Activated CD4-positive, alpha-beta T cell treated with anti-CD3 and anti-CD28 coated beads for 36 hours (primary cell): ENCODE measurements at places on chromosomes 1 and 21. TPM values are rescaled to one million over a fixed set of nuclear protein-coding genes. Genes with fewer than 3 reads are reported as not detected.

CYP4X1 gene
- not detected for total RNA-seq

ICOSLG gene
- 2.4 TPM for total RNA-seq

CACNA1S gene
- total RNA-seq: not detected

PTPN7 gene
- 221 TPM for total RNA-seq

ETV3L gene
- not detected for total RNA-seq

DNA sequence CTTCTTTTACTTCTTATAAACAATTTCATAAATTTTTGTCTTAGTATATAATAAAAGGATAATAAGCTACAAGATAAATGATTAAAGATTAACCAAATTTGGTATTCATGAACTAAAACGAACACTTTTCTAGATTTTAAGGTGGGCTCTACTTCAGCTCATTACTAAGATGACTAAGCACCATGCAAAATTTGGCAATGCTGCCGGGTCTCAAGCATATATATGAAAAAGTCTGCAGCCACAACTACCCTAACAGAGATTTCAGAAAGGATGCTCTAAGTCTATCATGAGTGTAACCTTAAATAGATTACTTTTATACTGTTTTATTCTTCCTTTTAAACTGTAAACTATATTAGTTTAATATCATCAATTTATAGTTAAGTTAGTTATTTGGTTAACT lies 47.8 kb downstream of the BRWD1 start:
- DNase-seq: no peak

GRCh38 chr1:6827630-6828165 lies 42.4 kb downstream of the CAMTA1 start:
- no peak for DNase-seq

- DNase-seq: peak; percentile 52
These were observed 14.9 kb downstream of the PDIK1L start for GRCh38 chr1:26126321-26127084.

GRCh38 chr1:9764550-9764949 lies 59.2 kb downstream of the CLSTN1 start:
- no peak for DNase-seq

DNA sequence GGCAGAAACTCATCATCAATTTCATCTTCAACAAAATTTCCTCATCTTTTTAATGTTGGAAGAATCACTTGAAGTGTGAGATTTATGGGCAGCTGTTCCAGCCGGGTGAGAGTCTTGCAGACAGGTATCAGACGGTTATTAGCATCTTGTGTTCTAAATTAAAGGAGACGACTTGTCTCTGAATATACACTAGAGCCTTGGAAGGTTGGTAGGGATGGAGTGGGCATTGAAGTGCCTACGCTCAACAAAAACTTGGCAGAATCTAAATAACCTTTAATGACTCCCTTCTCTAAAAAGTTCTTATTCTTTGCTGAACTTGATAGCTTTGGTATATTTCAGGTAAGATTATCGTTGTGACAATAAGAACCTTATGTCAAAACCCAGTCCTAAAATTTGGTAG lies 111.5 kb upstream of the MAGI3 start:
- DNase-seq: no peak

DNA sequence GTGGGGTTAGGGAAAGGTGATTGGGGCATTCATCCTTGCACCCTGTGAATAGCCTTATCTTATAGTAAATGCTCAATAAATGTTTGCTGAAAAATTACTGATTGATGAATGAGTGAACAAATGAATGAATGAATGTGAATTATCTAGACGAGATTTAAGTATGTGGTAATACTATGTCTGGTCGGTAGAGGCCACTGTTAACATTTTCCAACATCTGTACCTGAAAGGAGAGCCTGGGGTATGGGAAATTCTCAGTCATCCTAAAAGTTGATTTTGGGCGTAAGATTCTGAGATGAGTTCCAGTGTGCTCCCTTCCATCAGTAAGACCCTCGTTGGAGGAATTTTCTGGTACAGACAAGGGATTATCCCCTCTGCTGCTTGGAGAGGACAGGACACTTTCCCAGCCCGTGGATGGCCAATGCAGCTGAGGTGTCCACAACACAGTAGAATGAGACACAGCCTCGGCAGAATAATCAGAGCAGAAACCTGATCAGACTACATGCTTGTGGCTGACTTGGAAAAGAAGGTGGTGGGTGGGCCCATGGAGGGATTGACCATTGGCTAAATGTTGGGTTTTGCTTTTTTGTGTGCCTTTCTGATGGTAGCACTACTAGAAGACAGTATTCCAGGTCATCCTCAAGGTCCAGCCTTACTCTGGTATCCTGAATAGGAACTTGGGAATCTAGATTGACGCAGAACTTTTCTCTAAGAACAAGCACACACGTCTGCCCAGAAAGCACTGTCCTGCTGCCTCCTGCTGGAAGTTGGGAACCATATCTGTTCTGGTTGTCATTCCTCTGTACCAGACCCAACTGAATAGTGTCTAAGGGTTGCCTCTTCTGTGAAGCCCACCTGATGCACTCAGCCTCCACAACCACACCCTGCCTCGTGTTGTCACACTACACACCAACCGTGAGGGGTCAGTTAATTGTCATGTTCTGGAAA lies 262.0 kb downstream of the TNR start:
- DNase-seq: no peak

- DNase-seq: no peak
These were observed 21.6 kb downstream of the GABPA start for GRCh38 chr21:25756190-25756932.

DNA sequence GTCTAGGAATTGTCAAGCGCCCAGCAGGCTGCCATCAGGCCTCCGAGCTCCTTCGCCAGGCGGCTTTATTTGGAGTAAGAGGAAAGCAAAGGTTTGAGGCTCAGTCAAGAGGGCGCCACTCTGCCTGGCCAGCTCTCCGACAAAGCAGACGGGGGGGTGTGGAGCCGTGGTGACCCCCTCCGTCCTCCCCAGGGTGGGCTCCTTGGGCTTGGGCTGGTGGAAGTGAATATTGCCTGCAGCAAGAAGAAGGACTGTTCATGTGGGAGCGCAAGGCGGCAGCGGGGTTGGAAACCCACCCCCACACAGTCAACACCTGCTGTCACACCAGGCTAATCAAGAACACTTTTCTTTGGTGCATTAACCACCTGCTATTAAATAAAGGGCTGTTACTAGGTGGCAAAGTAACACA lies 14.6 kb downstream of the EPHX1 start:
- no peak for DNase-seq

DNA sequence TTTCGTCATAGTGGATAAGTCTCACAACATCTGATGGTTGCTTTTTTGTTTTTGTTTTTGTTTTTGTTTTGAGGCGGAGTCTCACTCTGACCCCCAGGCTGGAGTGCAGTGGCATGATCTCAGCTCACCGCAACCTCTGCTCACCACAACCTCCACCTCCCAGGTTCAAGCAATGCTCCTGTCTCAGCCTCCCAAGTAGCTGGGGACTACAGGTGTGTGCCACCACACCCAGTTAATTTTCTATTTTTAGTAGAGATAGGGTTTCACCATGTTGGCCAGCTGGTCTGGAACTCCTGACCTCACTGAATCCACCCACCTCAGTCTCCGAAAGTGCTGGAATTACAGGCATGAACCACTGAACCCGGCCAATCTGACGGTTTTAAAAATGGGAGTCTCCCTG lies 109.2 kb downstream of the RERE start:
- no peak for DNase-seq

- DNase-seq: no peak
These were observed 32.3 kb downstream of the PTPRC start for GRCh38 chr1:198671136-198671535.

DNA sequence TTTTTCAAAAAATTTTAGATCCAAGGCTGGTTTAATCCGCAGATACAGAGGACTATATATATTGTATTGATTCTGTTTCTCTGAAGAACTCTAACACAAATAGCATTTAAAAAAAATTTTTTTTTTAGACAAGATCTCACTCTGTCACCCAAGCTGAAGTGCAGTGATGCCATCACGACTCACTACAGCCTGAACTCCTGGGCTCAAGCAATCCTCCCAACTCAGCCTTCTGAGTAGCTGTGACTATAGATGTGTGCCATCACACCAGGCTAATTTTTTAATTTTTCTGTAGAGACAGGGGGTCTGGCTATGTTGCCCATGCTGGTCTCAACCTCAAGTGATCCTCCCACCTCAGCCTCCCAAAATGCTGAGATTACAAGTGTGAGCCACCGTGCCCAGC lies 3.0 kb downstream of the ANKRD45 start:
- DNase-seq: no peak

DNA sequence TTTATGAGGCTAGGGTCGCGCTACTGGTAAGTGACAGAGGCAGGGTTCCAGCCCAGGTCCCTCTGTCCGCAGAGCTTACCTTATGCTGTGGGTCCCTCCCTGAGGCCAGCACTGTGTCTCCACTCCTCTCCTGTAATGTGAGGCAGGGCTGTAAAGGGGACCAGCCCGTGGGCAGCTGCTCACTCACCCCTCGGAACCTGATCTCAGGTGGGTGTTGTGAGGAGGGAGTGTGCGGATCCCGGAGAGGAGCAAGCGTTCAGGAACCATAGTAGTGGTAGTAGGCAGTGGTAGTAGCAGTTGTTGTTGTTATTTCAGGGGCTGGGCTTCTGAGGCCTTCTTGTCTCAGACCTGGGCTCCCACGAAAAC lies 1.7 kb downstream of the ZC3H12A start:
- peak; percentile 27 for DNase-seq

DNA sequence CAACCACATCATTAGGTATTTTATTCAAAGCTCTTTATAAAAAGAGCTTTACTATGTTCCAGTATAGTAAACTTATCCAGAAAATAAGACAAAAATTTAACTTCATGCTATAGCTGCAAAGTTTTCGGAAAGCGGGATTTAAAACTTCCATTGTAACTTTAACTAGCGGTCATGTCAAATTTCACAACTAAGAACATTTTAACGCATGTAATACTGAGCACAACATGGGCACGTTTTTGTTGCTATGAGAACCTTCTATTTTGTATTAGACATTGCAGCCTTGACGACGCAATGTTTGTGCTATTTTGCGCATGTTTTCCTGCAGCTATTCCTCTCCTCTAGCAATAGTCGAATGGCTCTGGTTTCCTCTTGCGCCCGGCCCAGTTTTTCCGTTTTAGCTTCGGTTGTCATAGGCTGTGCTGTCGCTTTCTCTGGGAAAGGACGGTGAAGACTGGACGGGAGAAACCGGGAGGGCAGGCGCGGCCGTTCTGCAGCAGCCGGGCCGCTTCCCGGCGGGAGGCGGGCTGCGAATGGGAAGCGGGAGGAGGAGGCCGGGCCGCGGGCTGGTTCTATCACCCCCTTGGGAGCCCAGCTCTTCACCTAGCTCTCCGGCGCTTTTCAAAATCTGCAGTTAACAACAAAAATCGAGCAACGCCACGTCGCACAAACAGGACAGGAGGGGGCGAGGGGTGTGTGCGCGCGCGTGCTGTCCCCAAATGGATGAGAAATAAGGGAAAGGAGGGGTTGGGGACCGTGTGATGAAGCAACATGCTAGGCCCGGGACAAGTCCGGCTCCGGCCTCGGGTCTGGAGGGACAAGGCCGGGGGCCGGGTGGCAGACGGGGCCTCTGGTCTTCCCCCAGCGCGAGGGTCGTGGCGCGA lies 105.3 kb upstream of the HNRNPU start:
- DNase-seq: peak; percentile 75

DNA sequence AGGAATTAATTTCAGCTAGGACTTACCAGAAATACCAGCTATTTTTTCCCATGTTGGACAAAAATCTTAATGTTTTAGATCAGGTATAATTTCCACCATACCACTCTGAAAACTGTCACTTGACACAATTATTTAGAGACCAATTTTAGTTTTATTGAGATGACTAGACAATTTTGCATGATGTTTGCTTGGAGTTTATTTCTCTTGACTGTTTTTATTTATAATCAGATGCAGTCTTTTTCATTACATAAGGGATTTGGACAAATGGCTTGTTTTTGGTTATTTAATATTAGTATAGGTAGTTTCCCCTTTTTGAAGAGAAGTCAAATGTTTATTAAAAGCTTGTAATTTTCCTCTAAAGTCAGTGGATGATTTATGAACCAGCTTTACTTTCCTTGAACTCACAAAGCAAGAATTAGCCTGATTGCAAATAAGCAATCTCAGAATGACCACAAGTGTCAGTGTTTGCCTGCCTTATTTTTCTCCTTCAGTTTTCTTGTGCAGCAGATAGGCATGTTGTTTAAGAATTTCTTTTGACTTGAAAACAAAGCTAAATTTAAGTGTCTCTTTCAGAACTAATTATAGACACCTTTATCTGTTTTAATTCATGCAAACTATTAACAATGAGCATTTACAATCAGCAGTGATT lies 3.8 kb upstream of the B3GALT2 start:
- no peak for DNase-seq

GRCh38 chr1:43867976-43868740 lies 65.4 kb upstream of the ARTN start:
- DNase-seq: no peak

DNA sequence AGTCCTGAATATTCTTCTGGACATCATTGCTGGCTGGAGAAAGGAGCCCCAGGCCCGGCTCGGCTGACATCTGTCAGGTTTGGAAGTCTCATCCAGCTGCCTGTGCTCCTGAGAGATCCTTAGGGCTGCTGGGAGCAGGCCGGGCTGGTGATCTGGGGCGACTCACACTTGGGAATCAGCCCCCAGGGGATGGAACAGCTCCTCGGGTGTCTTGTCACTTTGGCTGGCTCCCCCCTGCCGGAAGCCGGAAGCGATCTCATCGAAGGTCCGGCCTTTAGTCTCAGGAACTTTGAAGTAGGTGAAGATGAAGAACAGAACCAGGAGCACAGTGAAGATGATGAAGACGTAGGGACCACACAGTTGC lies 31.8 kb downstream of the SLC2A1 start:
- DNase-seq: no peak

DNA sequence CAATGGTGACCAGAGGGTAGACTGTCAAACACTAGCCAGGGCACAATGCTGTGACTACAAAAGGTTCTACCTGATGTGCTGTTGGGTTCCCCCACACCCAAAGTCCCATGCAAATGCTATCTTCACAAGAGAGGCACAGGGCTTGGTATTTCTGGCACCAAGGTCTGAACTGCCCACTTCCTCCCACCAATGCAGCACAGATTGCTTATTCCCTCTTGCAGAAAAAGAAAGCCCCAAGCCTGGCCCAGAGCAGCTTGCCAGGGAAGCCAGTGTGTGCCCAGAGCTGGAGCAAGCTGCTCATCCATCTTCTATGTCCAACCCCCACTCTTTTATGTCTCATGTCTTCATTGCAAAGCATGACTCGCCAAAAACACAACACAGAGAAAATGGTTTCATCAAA lies 149.4 kb upstream of the CAMK1G start:
- DNase-seq: no peak

DNA sequence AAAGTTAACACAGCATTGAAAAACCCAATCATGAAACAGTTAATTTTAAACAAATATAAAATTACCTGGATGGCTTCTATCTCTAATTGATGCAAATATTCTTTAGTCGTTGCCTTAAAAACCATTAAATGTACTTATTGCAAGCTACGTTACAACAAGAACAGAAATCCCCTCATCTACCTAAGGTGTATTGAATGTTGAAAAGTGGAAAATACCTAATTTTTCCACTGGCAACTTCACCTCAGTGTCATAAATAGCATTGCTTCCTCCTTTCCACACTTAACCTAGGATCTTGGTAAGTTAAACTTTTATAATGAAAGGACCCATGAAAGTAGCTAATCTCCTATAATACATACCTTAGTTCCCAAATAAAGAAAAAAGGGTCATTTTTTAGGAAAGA lies 5.4 kb downstream of the GADD45A start:
- DNase-seq: no peak

- DNase-seq: peak; percentile 66
These were observed 66.3 kb upstream of the DIRAS3 start for GRCh38 chr1:68116643-68117235.
